ENCODE measurements at places on chromosomes 6 and 20.

- no peak for DNase-seq
Measured at GRCh38 chr6:116633685-116634084, 17.4 kb downstream of the RSPH4A start.

DNA sequence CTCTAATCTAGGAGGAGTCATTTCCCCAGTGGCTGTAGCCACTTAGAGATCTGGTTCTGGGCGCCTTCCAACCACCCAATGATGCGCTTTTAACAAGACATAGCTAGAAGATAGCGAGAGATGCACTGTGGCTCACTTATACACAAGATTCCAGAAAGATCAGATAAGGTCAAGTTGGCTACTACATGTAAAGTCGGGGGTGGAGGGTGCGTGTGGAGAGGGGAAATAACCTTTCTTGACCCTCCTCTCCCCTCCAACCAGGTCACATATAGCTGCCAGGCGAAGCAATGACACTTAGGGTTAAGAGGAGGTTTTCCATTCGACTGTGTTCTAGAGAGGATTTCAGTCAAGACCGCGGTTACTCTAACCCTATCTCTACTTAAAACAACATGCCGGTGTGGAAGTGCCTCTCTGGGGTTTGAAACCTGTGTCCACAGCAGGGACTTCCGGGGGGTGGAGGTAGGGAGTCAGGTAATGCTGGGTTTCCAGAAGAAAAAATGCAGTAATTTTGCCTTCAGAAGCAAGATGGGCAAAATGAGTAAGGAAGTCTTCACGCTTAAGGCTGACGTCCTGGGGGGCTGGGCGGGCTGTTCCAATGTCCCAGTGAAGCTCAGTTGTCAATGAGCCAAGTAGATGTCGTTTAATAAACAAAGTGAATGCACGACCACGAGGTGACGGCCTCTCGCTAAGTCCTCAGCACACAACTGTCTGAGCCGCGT lies 1.8 kb upstream of the SIM1 start:
- no peak for DNase-seq

DNA sequence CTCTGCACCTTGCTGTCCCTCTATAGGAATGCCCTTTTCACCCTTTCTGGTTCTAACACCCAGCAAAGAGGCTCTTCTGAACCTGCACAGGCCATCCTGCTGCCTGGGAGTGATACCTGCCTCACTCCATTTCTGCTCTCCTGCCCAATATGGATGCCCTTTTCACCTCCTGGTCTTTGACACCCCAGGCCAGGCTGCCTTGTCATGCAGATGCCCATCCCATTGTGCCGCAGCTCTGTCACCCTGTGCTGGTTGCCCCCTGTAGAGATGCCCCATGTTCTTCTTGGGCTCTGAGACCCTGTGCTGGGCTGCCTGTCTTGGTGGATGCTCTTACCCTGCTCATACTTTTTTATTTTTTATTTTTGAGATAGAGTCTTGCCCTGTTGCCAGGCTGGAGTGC lies 95.3 kb downstream of the CDKAL1 start:
- DNase-seq = no peak

- DNase-seq = no peak
Measured at GRCh38 chr6:43964659-43965570, 162.3 kb downstream of the MRPL14 start.

- DNase-seq = no peak
Measured at GRCh38 chr20:38862226-38862625, 56.7 kb downstream of the PPP1R16B start.

- DNase-seq = peak; percentile 73
Measured at GRCh38 chr20:23257848-23258746, 92.5 kb upstream of the NXT1 start.

- no peak for DNase-seq
Measured at GRCh38 chr6:96900873-96901272, 3.2 kb upstream of the NDUFAF4 start.

GRCh38 chr20:21174516-21175239 lies 48.8 kb downstream of the KIZ start:
- no peak for DNase-seq

- DNase-seq = no peak
Measured at GRCh38 chr6:912871-913835, 220.2 kb upstream of the EXOC2 start.

GRCh38 chr6:2101213-2101612 lies 144.2 kb downstream of the GMDS start:
- no peak for DNase-seq

DNA sequence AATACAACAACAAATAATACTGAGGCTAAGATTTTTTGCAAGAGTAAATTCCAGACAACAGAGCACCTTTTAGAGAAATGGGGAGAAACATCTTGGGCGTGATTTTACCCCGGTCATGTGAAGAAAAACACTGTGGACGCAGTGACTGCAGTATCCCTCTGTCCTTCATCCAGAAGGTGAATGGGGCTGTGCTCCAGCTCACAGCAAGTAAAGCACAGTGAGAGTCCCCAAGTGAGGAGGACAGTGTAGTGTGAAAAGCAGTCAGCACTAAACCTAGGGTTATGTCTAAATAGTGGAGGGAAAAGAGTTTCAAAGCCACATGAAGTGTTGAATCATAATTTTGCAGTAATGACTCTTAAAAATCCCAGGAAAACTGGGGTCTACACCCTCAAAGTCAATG lies 338.4 kb downstream of the PACRG start:
- no peak for DNase-seq

DNA sequence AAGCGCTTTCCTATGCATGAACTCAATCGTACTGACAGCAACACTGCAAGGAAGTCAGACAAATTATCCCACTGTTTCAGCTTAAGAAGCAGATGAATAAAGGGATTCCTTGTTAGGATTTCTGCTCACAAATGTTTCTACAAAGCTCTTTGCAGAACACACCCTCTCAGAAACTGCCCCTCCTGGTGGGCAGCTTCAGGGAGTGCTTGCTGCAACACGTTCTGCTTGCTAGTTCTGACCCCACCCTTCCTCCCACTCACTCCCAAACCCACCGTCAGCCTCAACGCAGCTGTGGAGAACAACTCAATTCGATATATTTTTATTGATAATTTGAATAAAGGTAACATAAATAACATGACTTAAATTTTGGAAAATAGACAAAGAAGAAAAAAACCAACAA lies 250.8 kb upstream of the PRDM1 start:
- DNase-seq = no peak

GRCh38 chr20:1513801-1514200 lies 22.6 kb upstream of the SIRPB2 start:
- DNase-seq = no peak

DNA sequence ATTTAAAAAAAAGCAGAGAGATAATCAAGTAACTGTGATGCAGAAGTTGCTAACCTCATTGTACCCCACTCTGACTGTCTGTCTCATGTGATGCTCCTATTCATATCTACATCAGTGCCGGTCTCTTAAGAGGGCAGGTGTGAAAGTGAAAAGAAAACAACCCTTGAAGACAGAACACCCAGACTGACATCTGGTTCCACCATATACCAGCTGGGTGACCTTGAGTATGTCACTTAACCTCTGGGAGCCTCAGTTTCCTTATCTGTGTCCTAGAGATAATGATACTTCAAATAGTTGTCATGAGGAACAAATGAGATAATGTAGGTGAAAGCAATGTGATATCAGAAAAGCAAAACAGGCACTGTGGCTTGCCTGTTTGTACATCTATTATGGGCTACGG lies 426.8 kb upstream of the SOX4 start:
- no peak for DNase-seq

- DNase-seq = no peak
Measured at GRCh38 chr6:118249680-118250079, 298.4 kb upstream of the PLN start.

GRCh38 chr6:137039010-137039409 lies 5.8 kb downstream of the IL20RA start:
- no peak for DNase-seq

DNA sequence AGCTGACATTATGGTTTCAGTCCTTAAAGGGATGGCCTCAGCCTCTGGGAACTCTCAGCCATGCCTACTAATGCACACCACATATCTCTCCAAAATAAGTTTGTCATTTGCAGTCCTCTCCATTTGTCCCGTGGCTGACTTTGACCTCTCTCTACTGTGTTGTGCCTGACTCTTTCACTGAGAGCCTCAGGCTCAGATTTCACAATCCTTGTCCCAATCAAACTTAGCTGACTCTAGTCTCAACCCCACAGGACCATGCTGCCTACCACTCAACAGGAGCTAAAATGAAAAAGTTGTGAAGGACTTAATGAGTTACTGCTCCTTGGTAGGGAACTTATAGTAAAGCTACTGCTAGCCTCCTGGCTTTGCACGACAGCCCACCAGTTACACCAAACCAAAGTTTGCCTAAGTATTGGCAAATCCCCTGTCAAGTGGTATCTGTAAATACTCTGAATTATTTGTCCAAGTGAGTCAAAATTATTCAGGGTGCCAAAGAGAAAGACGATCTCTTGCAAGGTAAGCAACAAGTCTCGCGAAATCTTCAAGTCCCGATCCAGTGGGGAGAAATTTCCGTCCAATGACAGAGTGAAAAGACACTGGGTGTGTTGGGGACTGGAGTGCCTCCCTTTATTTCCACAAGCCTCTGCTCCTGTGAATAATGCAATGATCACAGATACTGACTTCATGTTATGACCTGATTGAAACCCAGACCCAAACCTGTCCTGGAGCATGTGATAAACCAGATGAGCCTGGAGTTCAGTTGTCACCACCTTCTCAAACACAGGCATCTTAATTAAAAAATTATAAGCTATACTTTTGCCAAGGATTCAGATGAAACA lies 124.4 kb upstream of the FOXQ1 start:
- DNase-seq = no peak

- no peak for DNase-seq
Measured at GRCh38 chr20:59771506-59772372, 161.7 kb downstream of the SYCP2 start.

DNA sequence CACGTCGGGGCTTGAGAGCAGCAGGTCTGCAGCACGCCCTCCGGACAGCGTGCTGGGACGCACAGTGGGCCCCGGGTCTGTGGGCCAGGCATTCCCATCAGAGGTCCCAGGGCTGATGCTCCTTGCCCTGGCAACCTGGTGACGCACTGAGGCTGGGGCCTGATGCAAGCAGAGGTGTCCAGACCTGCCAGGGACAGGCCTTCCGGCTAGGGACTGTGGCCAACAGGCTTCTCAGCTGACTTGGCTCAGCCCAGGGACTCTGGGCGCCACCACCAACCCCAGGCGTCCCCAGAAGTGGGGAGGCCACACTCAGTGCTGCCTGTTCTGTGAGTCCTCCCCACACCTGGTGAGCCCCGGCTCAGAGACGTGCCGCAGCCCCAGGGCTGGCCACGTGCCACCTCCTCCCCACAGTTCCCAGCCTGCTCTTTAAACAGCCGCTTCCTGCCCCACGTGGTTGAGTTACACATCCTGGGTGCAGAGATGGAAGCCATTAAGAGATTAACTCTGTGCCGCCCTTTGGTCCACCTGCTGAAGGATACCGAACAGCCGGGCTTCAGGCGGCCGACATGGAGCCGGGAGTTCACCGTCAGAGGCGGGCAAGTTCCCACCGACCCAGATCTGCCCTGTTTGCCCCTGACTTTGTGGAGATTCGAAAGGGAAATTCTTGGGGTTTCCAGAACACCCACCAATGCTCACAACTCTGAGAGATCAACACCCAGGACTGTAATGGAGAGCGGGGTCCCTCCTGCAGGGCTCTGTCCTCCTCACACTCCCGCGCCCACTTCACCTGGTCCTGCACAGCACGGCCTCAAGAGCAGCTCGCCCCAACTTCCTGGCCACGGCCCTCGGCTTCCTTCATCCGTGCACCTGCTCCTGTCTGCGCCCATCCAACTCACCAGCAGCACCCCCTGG lies 37.6 kb upstream of the ZBP1 start:
- DNase-seq = no peak

- no peak for DNase-seq
Measured at GRCh38 chr6:165844801-165845364, 181.8 kb upstream of the PDE10A start.

- DNase-seq = no peak
Measured at GRCh38 chr6:150079604-150080003, 10.7 kb upstream of the ULBP3 start.

DNA sequence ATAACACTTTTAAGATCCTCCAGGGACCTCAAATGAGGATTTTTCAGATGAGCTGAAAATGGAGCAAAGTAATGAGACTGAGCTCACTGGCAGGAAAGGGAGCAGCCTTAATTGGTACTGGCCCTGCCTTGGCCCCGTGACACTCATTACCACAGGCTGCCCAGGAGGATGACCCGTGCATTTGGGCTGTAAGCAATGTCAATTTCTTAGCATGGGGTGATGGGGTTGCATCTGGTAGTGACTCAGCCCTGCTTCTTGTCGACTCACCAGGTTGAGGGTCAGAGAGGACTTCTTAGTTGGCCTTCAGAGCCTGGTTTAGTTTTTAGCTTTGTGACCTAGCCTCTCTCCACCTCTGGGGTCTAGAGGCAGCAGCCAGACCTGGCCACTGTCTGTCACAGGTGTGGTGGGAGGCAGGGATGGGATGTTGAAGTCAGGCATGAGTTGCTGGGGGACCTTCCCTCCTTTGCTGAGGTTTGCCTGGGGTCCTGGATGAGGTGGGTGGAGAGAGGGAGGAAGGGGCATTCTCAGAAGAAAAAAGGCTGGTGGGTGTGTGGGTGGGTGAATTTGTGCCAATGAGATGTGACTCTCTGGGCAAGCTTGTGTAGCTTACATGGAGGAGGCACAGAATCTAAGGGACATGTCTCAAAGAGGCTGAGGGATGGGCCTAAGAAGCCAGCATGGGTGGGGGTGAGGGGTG lies 25.9 kb upstream of the EPB41L1 start:
- DNase-seq = peak; percentile 26

GRCh38 chr6:74969591-74970267 lies 236.1 kb downstream of the COL12A1 start:
- no peak for DNase-seq

- DNase-seq = no peak
Measured at GRCh38 chr6:137099689-137100403, 55.1 kb upstream of the IL20RA start.

DNA sequence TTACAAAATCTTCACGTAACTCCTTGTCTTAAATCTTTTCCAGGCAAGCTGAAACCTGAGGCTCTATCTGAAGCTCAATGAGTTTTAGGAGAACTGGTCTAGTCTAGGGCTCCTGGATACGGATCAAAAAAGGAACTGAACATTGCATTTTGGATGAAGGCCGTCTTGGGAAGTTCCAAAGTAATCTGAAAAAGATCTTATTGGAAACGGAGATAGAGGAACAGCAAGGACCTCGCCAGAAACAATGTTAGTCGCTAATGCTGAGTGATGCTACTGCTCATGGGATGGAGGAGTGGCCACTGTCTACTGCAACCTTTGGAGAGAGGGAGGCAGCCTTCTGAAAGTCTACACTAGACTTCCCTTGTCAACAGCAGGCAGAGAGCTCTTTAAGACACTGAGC lies 91.4 kb upstream of the ATXN1 start:
- no peak for DNase-seq
